Activated T-cell treated with anti-CD3 and anti-CD28 coated beads, Interleukin-2, amount 50 U/mL, for 72 hours (primary cell): ENCODE measurements at places on chromosomes 1 and 21.

DNA sequence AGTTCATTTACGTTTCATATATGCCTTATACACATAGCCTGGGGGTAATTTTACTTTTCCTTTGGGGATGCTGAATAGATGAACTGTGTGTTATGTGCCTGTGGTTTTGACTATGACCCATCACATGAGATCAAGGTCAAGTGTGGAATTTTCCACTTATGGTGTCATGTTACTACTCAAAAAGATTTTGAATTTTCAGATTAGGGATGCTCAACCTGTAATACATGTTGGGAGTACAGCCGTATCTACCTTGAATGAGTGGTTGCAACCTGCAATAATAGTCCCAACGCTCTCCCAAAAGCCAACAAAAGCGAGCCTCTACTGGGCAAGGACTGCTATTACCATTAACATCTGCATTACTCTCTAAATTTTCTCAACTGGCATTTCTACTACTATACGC is 68.5 kb upstream of the SDC3 start:
- DNase-seq: no peak

DNA sequence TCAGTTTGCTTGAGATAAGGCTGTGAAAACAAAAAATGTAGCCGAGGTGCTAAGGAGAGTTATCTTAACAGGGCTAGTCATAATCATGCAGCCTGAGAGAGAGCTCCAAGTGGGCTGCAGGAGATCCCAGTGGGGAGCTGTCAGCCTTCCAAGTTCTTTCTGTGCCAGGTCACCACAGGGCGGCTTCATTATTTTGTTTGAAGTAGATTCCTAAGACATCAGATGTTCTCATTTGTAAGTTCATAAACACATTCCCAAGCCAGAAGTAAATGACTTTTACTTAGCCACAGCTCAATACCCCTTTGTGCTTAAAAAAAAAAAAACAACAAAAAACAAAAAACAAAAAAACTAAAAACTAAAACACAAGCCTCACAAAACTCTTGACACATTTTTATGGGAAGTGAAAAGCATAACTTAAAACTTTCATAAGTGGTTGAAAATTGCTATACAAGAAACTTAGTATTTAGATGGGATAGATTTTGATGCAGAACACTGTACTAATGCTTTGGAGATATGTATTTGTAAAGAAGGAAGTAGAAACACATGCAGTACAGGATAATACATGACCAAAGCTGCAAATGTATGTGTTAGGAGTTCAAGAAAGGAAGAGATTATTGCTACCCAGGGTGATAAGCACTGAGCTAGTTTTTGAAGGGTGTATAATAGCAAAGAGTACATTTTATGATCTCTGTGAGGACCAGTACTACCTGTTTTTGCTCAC is 8.6 kb downstream of the CDC14A start:
- DNase-seq: no peak

DNA sequence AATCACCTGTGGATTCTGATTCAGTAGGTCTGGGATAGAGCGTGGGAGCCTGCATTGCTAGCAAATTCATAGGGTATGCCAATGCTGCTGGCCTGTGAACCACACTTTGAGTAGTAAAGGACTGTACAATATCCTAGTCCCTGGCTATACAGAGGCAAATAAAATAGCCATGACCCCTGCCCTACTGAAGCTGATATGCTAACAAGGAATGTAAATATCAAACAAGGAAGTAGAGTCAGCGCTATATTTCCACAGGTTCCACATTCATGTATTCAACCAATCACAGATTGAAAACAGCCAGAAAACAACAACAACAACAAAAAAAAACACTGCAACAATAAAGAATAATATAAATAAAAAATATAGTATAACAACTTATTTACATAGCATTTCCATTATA is 77.8 kb downstream of the TM2D1 start:
- DNase-seq: no peak

GRCh38 chr1:29793101-29793546 is 556.8 kb downstream of the PTPRU start:
- peak; percentile 84 for DNase-seq

GRCh38 chr1:155174324-155175280 is 953 bp downstream of the TRIM46 start:
- DNase-seq: peak; percentile 49

- DNase-seq: no peak
Measured at GRCh38 chr1:162389021-162389818, 7.7 kb downstream of the C1orf226 start.

GRCh38 chr1:89633248-89633799 is 404 bp downstream of the LRRC8C start:
- peak; percentile 70 for DNase-seq

DNA sequence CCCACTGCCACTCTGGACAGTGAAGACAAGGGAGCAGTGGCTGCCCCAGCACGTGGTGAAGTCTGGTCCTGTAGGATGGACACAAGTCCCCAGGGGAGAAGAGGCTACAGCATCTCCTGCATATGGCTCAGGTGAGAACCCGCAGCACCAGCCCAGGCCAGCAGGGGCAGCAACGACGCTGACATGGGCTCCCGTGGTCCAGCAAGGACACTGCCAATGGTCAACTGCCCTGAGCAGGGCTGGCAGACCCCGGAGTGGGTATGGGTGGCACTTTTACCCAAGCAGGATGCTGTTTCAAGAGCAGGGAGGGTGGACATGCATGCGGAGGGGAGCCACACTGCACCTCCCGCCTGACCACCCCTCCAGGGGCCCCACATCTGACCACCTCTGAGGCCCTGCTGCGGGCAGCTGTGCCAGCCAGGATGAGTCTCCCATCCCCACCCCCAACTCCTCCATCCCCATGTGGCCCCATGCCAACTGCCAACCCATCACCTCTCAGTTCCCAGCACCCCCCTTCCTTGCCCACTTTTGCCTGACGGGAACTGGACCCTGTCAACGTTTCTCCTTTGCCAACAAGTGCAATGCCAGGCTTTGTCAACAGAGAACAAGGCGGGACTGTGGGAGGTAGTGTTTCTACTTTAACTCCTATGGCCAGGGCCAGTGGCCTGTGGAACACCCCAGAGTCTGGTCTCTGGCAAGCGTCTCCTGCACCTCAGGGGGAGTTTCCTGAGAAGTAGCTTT is 8.6 kb downstream of the MORN1 start:
- peak; percentile 47 for DNase-seq

- no peak for DNase-seq
Measured at GRCh38 chr1:53708687-53709086, 30.3 kb downstream of the GLIS1 start.

GRCh38 chr1:116948046-116948445 is 38.3 kb downstream of the PTGFRN start:
- DNase-seq: no peak

- DNase-seq: no peak
Measured at GRCh38 chr1:211529453-211529852, 37.5 kb upstream of the RD3 start.

- no peak for DNase-seq
Measured at GRCh38 chr1:63264161-63264560, 58.2 kb upstream of the FOXD3 start.

DNA sequence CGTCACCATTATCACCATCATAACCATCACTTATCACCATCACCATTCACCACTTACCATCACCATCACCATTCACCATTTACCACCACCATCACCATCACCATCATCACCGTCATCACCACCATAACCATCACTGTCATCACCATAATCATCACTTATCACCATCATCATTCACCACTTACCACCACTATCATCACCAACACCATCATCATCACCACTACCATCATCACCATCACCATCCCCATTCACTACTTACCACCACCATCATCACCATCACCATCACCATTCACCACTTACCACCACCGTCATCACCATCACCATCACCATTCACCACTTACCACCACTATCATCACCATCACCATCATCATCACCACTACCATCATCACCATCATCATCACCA is 151.8 kb downstream of the CAMTA1 start:
- DNase-seq: no peak

DNA sequence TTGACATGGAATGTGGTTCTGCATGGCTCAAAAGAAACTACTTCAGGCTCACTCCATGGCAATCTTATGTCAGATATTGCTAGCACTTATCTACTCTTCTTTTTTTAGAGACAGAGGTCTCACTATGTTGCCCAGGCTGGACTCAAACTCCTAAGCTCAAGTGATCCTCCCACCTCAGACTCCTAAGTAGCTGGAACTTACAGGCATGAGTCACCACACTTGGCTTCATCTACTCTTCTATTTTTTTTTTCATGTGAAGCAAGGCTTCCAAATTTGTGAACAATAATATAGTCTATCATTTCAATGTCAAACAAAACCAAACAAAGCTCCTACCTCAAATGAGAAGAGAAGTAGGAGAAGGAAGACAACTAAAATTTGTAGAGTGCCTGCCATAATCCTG is 7.5 kb upstream of the PSEN2 start:
- no peak for DNase-seq

GRCh38 chr1:150321826-150322166 is 463 bp downstream of the PRPF3 start:
- DNase-seq: no peak

DNA sequence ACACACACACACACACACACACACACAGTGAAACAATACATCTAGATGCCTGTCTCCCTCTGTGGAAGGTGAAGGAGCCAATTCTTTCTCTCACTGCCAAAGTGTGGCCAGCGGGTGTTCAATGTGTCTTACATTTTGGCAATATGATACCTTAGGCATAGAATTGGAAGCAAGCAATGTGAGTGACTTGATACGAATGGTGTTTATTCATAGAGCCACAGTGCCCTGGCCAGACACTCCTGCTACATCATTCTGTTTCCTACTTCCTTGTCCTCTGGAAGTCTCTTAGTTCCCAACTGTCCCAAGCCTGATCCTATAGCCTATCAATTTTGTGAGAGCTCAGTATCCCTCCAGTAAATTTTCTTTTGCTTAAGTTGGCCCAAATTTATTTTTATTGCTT is 170.0 kb upstream of the L1TD1 start:
- DNase-seq: no peak

GRCh38 chr1:10663678-10664035 is 132.8 kb downstream of the CASZ1 start:
- no peak for DNase-seq

- DNase-seq: no peak
Measured at GRCh38 chr1:40956407-40956806, 23.1 kb upstream of the CTPS1 start.

GRCh38 chr1:111793923-111794322 is 38.2 kb downstream of the DDX20 start:
- no peak for DNase-seq

GRCh38 chr1:232059726-232060374 is 433.3 kb downstream of the DISC1 start:
- DNase-seq: no peak

DNA sequence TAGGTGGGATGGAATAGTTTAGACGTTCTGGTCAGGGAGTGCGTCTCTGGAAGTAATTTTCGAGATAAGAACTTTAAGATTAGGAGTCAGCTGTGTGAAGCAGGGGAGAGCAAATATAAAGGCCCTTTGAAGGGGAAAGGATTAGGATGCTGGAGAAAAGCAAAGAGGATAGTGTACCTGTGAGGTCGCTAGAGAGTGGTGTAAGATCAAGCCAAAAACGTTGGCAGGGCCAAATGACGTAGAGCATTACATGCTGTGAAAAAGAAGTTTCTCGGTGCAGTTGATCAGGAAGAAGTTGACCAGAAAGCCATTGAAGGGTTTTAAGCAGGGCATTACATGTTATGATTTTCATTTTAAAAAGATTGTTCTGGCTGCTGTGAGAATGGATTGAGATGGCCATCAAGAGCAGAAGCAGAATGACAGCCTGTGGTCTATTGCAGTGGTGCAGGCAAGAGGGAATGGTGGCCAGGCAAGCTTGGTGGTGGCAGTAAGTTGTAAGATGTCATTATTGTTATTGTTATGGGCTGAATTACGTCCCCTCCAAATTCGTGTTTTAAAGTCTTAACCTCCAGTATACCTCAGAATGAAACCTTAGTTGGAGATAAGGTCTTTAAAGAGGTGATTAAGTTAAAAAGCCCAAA is 113.6 kb upstream of the KIF26B start:
- DNase-seq: no peak

GRCh38 chr21:36550761-36551160 is 70.8 kb upstream of the CLDN14 start:
- no peak for DNase-seq

- DNase-seq: no peak
Measured at GRCh38 chr21:40754466-40754865, 92.5 kb downstream of the DSCAM start.

GRCh38 chr1:23098463-23099170 is 70.0 kb downstream of the LUZP1 start:
- peak; percentile 61 for DNase-seq

DNA sequence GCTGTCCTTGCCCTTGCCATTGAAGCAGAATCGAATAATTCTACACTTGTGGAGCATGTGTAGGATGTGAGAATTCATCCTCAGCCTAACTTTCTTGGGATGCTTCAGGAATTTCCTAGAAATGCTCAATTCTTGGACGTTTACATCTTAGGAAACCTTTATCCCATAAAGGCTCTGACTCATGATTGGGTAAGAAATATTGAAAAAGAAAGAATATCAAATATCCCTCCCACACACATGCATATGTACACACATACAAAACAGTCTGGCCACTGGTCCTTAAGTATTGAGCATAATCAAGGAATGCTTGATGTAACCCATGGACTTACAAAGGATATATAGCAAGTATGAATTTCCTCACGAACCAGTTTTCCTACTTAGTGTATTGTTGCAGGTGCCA is 83.9 kb upstream of the IPO9 start:
- no peak for DNase-seq

DNA sequence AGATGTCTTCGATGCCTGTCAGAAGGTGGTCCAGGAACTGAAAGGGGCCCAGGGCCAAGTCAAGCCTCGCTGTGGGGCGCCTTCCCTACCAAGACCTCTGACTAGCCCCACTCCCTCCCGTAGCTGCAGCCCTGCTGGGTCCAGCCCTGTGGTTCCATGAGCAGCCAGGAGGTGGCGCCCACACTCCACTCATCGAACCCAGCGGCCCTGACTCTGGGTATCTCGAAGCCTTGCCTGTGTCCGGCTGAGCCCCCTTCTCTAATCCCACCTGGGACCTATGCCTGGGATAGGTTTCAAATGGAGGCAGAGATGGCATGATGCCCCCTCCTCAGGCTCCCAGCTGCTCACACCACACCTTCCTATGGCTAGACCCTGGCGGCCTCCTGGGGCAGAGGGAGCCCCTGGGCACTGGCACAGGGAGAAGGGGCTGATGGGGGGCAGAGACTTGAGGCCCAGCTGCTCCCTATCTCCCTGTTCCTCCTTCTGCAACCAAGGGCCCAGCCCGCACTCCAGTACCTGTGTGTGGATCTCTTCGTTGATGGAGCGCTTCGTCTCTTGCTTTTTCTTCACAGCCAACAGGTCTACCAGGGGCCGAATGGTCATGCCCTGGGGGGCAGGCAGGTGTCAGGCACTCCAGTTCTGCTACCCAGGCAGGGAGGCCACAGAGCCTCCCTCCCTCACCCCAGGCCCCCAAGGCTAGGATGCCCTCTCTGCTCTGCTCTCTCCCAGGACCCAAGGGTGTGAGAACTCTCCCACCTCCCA is 52.0 kb downstream of the SLC9A1 start:
- DNase-seq: peak; percentile 76

GRCh38 chr1:231990388-231990787 is 363.8 kb downstream of the DISC1 start:
- no peak for DNase-seq

- DNase-seq: no peak
Measured at GRCh38 chr1:235923466-235924021, 56.8 kb upstream of the LYST start.

GRCh38 chr1:176178316-176178715 is 28.8 kb downstream of the COP1 start:
- no peak for DNase-seq

GRCh38 chr1:165717918-165718515 is 19.7 kb upstream of the ALDH9A1 start:
- peak; percentile 18 for DNase-seq
